ENCODE measurements at places on chromosomes 2 and 18.

DNA sequence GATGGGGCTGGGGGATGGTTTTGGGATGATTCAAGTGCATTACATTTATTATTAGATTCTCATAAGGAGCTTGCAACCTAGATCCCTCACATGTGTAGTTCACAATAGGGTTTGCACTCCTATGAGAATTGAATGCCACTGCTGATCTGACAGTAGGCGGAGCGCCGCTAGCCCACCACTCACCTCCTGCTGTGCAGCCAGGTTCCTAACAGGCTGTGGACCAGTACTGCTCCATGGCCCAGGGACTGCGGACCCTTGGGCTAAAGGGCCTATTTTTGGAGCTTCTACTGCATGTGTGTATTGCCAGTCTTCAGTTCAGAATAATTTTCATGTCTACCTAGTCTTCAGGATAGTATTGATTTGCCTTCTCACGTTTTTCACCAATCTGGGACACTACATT lies 165.3 kb upstream of the TWIST2 start:
- DNase-seq, result no peak

DNA sequence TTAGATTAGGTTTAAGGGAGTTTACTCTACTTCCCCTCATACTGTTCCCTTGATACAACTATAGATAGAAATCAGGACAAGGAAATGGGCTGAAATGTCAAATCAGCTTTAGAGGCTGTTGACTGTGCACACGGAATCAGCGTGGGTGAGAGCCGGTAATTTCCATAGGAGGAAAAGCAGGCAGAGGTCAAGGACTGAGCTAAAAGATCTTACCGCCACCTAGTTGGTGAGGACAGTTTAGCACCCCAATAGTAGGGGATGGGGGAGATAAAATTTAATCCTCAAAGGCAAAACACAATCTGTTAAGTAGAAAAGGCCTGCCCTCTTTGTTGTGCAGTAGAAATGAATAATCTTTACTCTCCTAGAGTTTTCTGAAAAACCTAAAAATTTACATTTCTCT lies 1154.5 kb upstream of the CHAC2 start:
- no peak for DNase-seq

- DNase-seq, result no peak
Observed at GRCh38 chr2:130798472-130799218, 38.1 kb upstream of the ARHGEF4 start.

DNA sequence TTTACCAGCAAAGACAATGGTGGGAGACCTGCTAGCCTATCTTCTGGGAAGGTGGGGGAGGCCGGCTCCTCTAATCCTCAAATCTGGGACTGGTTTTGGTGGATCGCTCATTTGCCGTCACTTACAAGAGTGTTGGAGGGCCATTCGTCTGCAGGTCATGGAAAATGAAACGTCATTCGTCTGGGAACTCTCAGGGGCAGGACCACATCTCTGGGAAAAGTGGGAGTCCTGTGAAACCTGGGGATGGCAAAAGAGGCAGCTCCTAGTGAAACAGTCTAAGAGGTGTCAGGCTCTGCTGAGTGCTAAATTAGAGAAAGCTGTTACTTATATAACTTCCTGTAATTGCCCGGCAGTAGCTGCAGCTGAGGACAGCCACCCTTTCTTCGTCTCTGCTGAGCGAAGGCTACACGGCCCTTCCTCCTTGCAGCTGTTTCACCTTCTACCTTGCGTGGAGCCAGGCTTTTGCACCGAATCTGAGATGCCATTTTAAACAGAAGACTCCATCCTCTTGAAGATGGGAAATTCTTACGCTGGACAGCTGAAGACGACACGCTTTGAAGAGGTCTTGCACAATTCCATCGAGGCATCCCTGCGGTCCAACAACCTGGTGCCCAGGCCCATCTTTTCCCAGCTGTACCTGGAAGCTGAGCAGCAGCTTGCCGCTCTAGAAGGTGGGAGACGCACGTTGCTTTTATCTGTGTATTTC lies 22.4 kb downstream of the GREB1 start:
- DNase-seq, result peak; percentile 86

DNA sequence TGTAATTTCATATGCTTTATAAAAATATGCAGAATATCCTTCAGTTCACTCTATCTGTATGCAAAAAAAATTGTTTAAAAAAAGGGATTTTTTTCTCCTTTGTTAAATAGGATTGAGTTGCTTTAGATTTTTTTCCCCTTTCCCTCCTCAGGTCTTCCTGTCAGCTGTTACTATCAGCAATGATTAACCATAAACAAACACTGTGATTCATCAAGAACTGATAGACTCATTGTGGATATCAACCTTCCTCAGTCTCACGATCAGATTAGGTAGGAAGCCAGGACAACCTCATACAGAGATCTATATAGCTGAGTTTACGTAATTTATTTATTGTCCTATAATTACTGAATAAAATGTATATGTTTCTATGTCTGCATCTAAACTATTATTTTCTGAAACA lies 2136.2 kb upstream of the CELF4 start:
- DNase-seq, result no peak

DNA sequence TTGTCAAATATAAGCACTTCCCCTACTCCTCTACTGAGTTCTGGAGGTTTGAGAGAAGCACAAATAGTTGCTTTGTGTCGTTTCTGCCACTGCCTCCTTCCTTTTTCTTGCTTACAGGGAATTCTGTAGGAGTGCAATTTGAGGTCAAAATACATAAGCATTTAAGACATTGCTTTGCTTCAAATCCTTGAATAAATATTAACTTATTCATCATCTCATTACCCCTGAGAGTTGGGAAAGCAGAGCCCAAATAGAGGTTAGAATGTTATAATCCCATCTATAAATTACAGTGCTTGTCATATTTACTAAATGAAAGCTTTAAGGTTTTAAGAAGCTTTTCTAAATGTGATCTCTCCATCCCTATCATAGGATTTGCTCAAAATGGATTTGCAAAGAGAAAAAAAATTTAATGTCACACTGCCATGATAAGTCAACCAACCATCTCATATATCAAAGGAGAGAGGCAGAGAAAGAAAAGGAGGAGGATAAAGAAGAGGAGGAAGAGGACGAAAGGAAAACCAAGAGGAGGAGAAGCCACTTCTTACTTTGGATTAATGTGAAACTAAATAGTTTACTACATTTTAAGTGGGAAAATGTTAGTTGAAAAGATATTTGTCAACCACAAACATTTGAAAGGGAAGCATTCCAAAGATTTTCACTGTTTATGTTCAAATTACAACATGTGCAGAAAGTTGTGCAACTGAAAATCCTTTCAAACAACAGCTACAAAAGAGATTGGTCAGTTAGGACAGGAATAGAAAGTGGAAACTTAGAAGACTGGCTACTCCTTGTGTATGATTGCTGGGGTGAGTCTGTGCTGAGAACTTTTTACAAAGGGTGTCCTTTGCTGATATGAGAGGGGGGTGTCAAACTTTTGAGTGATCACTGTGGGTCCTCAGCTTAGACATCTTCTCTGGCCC lies 277.3 kb upstream of the FN1 start:
- DNase-seq, result no peak

- no peak for DNase-seq
Observed at GRCh38 chr2:200736646-200737274, 75.0 kb upstream of the BZW1 start.

GRCh38 chr2:48464264-48464795 lies 65.6 kb upstream of the STON1 start:
- DNase-seq, result no peak

DNA sequence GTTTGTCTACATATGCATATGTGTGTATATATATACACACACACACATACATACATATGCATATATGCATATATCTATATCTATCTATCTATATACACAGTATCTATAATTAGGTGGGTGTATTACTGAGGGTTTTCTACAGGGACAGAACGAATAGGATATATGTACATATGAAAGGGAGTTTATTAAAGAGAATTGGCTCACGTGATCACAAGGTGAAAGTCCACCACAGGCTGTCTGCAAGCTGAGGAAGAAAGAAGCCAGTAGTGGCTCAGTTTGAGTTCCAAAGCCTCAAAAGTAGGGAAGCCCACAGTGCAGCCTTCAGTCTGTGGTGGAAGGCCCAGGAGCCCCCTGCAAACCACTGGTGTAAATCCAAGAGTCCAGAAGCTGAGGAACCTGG lies 756.0 kb upstream of the ACVR2A start:
- DNase-seq, result no peak

GRCh38 chr2:231383416-231384108 lies 11.9 kb upstream of the B3GNT7 start:
- DNase-seq, result no peak

DNA sequence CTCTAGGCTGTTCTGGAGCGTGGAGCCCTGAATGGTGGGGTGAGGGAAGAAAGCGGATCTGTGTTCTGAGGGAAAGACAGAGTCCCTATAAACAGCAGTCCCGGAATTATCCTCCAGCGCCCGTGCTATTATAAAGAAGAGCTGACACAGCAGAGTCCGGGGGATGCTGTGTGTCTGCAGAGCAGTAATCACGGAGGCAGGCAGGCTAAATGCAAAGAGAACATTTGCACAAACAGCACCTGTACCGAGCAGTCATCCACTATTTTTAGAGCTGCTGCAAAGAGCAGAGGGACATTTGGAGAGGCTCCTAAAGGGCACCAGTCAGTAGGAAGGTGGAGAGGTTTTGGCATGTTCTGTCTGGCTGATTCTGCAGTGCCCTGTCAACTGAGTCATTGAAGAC lies 293.8 kb upstream of the SLC14A2 start:
- DNase-seq, result no peak

- DNase-seq, result no peak
Observed at GRCh38 chr2:83665894-83666293, 793.2 kb downstream of the SUCLG1 start.

- DNase-seq, result no peak
Observed at GRCh38 chr2:174606336-174606735, 8.7 kb upstream of the WIPF1 start.

- DNase-seq, result peak; percentile 9
Observed at GRCh38 chr2:72745679-72746368, 80.0 kb downstream of the EXOC6B start.

DNA sequence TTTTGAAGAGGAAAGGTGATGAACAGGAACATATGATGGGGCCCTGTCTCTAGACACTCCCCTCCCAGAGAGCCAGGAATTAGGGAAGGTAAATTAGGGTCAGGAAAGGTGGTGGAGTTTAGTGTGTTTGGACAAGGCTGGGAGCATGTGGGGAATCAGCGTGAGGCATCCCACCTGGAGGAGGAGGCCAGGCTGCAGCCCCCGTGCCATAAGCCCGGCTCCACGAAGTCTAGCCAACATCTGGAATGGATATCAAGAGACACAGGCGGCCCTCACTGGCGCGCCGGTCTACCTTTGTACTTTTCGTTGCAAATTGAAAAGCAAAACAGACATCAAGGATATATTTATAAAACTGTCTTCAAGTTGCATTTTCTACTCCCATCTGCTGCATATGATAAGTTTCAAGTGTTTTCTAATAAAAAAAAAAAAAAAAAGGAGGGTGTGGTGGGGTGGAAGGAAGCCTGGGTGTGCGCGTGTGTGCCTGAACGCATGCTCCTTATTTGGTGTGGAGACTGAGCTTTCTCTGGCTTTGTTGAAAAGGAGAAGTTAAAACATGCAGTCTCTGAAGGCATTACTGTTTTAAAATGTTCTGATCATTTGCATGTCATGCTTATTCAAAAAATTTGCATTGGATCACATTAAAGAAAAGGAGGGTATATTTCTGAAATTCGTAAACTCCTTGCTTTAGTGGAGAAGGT lies 546.7 kb upstream of the ID2 start:
- no peak for DNase-seq

- peak; percentile 59 for DNase-seq
Observed at GRCh38 chr2:71801969-71802368, 345.7 kb downstream of the CYP26B1 start.

- DNase-seq, result no peak
Observed at GRCh38 chr2:65264821-65265670, 37.4 kb downstream of the ACTR2 start.

DNA sequence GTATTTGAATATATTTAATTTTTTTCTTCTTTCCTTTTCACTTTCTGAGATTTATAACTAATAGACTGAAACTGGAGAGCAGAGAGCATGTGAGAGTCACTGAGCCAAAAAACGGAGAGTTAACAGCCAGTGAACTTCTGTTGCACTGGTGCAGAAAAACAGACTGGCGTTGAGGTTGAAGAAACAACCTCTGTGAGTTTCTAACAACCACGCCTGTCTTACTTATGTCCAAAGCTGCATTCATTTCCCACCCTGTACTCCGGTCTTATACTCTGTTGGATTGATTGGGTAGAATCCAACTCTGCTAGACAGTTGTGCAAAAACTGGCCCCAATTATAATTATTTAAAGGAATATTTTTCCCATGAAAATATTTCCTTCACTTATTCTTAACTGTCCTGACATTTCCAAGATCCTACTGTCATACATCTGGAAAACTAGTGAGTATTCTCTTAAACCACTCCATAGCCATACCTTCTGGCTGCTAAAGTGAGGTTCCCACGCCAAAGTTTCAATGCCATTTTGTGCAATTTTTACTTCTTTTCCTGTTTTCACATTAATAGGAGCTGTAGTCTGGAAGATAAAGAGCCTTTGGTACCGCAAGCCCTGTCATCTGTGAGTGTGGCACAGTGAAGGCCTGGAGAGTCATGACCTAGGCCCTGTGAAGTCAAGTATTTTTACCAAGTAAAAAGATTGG lies 9.4 kb downstream of the CYP1B1 start:
- DNase-seq, result no peak

GRCh38 chr18:62183578-62184195 lies 3.2 kb downstream of the PIGN start:
- peak; percentile 51 for DNase-seq

- no peak for DNase-seq
Observed at GRCh38 chr2:58032764-58033080, 13.9 kb upstream of the VRK2 start.

- no peak for DNase-seq
Observed at GRCh38 chr2:16393500-16394071, 272.0 kb downstream of the CYRIA start.

- no peak for DNase-seq
Observed at GRCh38 chr18:45541421-45541820, 73.9 kb upstream of the SLC14A2 start.

DNA sequence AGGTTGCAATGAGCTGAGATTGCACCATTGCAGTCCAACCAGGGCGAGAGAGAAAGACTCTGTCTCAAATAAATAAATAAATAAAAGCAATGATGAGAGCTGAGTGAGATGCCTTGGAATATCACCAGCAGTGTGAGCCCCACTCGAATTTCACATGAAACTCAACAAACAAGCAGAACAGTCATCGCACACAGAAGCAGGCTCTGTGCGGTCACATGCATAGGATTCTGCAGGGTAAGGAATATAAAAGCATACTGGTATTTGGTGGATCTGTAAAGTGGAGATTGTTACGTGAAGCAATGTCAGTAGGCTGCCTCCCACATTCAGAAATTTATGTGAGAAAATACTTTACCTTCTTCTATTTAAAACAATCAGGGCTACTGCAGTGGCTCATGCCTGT lies 18.0 kb upstream of the AP1S3 start:
- no peak for DNase-seq

- DNase-seq, result no peak
Observed at GRCh38 chr2:71226096-71226964, 573 bp downstream of the PAIP2B start.

DNA sequence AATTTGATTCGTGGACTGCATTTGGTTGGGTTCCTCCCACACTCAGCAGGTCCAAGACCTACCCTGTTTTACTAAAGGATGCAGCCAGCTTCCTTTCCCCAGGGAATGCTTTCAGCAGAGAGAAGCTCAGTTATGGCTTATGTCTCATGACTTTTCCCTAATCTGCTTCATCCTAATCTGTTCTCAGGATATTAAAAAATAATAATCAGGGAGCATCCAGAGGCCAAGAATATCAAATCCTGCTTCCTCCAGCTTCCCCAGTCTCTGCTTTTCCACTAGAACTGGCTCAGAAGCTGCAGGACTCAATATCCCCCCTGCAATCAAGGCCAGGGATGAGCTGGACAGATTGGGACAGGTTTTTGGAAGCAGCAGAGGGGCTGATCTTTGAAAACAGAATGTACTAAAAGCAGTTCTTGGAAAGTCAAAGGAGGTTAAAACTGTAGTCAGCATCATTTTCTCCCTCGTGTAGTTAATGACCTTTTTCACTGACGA lies 326.9 kb upstream of the TNP1 start:
- no peak for DNase-seq

Data from T47D (cell line).